C1 segment of cervical spinal cord (tissue), 14 donors: ENCODE measurements at places on chromosomes 4 and X.
A peak's percentile ranks its signal among the peaks of the same experiment; 100 is the strongest.

DNA sequence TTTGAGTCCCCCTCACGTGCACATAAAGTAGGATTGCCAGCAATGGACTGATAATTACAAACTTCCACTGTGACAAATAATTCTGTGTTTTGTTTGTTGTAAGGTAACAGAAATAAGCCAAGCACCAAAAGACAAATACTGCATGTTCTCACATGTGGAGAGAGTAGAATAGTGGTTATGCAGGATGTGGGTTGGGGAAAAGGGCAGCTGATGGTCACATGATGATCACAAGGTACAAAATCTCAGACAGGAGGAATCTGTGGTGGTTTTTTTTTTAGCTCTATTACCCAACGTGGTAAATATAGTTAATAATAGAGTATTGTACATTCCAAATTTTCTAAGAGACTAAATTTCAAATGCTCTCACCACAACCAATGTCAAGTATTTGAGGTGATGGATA, 182.3 kb downstream of the BANK1 start:
- DNase-seq: no peak

DNA sequence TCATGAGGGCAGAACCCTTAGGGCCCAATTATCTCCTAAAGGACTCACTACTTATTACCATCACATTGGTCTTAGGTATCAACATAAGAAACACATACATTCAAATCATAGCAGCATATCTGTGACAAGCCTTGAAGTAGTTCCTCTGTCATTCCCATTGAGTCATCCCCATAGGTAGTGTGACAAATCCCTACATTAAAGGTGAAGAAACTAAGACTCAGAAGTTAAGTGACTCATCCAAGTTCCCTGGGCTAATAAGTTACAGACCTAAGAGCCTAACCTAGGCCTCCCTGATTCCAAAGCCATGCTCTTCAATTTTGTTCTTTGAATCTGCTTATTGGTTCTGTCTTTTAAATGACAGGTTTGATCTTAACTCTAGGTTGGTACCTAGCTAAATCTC, 58.2 kb downstream of the CD38 start:
- no peak for DNase-seq

- DNase-seq: no peak
Measured at GRCh38 chr4:3607690-3608552, 75.7 kb upstream of the LRPAP1 start.

DNA sequence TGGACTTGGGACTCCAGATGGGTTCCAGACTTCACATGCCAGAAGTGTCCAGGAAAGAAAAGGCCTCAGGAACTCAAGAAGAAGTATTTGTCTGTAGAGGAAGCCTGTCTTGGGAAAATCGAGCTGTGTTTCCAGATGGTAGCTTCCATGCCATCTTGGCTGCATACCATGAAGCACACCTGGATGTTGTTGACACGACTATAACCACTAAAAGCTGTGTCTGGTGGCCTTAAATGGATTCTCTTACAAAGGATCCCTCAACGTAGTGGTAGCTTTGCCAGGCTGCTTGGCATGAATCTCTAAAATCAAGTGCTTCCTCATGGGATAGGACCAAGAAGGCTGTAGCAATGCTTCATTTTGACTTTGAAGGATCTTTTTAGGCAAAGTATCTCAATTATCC, 313.4 kb upstream of the BOD1L1 start:
- no peak for DNase-seq

DNA sequence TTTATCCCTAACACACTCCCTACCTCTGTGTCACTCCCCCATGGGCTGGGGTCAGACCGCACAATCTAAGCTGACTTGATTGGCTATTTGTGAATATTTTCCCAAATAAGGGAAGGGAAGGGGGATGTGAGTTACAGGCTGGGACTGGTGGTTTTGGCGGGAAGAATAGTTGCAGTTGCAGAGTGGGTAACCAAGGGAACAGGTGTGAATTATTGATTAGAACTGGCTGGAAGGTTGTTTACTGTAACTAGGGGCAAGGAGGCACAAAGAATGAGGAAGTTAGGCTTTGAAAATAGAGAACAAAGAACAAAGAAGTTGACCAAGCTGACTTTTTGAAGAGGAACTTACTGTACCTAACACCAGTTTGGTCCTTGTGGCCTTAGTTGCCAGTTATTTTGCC, 88.0 kb upstream of the XAGE2 start:
- no peak for DNase-seq

DNA sequence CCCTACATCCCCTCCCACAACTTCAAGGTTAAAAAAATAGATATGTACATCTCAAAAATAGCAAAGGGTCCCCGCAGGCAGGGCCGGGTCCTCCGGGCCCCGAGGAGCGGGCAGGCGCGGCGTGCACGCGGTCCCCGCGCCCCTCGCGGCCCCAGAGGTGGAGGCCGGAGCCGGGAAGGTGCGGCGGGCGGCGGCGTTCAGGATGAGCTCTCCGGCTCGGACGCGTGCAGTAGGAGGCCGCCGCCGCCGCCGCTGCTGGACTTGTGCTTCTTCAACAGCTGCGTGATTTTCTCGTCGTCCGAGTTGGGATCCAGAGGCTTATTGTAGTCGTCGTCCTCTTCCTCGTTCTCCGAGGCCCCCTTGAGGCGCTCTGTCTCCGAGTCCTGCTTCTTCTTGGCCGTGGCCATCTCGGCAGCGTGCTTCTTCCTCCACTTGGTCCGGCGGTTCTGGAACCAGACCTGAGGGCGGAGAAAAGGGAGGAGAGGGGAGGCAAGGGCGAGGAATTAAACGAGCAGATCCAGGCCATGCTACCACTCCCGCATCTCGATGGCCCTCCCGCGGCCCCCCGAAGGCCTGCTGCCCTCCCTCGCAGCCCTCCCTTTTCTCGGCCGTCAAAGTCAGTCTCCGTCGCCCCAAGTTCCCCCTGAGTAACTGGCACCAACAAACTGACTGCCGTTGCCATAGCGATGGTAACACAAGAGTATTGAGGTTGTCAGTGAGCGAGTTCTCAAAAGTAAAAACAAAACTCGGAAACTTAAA, 5.8 kb downstream of the NKX6-1 start:
- DNase-seq: no peak

DNA sequence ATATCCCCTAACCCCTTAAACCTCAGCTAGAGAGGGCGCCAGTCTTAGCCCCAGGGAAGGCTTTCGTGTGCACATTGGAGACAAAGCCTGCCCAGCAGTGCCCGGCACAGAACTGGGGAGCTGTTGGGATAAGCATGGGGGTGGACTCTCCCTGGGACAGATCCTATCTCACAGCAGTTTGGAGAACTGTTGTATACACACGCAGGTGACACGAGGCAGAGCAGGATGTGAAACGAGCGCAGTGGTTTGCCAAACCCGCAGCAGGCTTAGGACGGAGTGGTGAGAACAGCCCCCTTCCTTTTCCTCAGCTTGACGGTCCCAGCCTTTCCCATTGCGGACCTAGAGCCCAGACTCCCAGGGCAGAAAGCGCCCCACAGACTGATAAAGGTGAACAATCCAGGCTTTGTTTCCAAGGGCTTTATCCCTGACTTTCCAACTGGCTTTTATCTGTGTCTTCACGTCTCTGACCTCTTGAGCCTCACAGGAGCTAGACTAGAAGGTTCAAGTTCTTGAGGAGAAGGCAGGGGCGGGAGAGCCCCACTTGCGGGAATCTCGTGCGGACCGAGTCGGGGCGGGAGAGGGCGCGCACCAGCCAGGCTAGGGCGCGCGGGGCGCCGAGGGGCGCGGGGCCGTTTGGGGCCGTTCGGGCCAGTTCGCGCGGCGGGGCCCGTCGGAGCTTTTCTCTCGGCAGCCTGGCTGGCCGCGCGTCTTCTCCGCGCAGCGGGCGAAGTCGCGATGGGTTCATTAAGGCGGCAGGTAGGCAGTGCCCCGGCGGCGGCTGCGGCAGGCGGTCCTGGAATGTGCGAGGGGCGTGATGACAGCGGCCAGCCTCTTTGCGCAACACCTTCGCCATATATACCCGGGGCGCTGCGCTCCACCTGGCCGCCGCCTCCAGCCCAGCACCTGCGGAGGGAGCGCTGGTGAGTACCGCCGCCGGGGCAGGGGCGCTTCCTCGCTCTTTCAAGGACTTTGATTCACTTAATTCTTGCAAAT, at the start of gene SLC34A2:
TSS of gene SLC34A2 (plus strand) at position 881 of the 993 bp plus-strand sequence. CDS start 6,650 bp downstream, outside the sequence.
- no peak for DNase-seq

DNA sequence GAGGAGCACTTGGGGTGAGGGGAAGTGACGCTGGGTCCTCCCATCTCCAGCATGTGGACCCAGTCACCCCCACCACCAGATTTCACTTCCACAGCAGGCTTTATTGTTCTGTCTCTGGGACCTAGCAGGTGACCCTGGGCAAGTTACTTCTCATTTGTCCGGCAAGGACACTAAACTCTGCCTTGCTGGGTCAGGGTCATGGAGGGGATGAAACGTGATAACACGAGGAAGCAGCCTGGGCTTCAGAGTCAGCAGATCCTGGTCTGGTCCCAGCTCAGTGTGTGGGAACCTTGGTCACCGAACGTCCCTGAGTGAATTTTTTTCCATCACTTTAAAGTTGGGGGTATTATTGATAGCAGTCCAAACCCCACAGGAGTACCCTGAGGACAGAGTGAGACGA, 3.9 kb downstream of the UBA1 start:
- no peak for DNase-seq

DNA sequence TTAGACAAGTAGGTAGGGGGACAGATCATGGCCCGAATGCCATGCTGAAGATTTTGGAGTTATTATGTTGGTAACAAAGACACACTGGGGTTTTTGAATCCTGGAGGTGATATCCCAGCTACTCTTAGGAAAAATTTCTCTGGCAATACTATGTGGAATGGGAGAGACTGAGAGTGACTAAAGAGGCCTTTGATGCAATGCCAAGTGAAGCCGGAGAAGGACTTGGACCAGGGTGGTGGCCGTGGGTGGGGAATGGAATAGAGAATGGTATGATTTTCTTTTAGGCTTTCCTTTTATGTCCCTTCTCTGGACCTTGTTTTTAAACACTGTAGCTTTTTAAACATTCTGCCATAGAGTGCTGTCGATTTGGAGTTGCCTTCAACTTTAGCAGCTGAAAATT, 141.6 kb downstream of the DCLK2 start:
- DNase-seq: no peak

DNA sequence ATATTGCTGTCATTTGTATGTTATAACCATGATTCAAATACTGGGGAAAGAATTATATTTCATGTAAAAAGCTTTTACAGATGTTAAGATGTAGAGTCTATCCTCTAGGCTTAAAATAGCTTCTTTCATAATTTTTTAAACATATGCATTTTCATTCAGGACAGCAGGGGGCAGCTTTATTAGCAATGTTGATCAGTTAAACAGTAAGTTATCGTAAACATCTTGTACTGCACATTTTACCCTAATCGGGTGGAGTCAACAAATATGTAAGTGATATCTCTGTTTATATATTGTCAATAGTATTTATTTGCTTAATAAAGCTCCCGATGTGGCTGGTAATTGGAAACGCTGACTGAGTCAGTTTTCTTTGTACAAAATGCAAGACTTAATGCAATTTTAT, 142.5 kb upstream of the MED14 start:
- DNase-seq: no peak

DNA sequence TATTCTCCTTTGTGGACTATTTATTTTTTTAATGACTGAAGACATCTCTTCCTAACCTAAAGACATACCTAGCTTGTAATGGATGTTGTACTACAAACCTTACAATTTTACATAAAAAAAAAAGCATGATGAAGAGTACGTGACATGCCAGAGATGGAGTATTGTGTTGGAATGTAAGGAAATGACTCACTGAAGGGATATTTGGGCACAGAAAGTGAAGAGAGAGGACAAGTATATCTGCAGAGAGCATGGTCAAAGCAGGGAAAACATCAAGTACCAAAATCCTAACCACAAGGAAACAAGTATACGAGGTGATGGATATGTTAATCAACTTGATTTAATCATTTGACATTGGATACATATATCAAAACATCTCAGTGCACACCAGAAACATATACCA, 1051.4 kb upstream of the PRKX start:
- no peak for DNase-seq

- DNase-seq: no peak
Measured at GRCh38 chr4:125070861-125071260, 243.9 kb upstream of the FAT4 start.

GRCh38 chr4:145840162-145840768, 98.4 kb downstream of the ZNF827 start:
- no peak for DNase-seq

DNA sequence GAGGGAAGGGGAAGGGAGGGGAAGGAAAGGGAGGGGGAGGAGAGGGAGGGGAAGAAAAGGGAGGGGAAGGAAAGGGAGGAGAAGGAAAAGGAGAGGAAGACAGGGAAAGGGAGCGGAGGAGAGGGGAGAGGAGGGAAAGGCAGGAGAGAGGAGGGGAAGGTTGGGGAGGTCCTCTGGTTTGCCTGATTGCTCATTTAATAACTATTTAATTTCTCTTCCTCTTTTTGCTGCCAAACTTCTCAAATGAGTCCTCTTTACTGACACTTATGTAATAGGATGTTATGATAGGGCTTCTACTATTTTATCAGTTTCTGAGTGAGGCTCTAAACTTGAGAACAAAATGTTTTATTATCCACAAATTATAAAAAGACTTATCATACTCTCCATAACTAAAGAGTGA, 35.4 kb upstream of the PPA2 start:
- no peak for DNase-seq

- no peak for DNase-seq
Measured at GRCh38 chr4:2047031-2047660, 12.0 kb upstream of the NAT8L start.

GRCh38 chrX:48937054-48937907, 18.5 kb upstream of the PIM2 start:
- no peak for DNase-seq

- DNase-seq: no peak
Measured at GRCh38 chr4:184166736-184167135, 50.9 kb downstream of the ENPP6 start.

DNA sequence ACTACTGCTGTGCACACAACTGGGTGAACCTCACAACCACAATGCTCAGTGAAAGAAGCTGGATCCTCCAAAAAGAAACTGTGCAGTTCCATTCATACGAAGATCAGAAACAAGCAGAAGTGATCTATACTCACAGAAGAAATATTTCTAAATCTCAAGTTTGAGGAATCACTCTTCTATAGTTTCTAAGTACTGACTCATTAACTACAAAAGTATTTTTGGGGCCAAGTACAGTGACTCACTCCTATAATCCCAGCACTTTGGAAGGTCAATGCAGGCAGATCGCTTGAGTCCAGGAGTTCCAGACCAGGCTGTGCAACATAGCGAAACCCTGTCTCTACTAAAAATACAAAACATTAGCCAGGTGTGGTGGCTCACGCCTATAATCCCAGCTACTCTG, 51.3 kb upstream of the RELL1 start:
- no peak for DNase-seq

DNA sequence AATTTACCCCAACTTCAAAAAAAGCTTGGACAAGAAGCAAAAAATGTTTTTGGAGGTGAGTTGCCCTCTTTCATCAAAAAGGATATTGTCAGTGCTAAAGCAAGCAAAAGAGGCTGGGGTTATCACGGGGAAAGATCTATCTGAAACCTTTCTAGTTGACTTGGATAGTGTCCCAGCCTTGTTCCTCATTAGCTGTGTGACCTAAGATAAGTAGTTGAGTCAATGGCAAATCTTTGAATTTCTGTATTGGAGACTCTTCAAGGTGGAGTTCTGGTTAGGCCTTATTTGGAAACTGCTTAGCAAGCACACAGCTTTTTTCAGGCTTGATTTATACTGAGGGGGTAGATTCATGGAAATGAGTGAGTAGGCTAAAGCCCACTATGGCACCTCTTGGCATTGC, 271.6 kb downstream of the GRIA3 start:
- no peak for DNase-seq

GRCh38 chr4:151690876-151691275, 69.9 kb downstream of the GATB start:
- peak; percentile 90 for DNase-seq
